Upper lobe of right lung (tissue), 1 donor: ENCODE measurements at places on chromosomes 4 and X.

DNA sequence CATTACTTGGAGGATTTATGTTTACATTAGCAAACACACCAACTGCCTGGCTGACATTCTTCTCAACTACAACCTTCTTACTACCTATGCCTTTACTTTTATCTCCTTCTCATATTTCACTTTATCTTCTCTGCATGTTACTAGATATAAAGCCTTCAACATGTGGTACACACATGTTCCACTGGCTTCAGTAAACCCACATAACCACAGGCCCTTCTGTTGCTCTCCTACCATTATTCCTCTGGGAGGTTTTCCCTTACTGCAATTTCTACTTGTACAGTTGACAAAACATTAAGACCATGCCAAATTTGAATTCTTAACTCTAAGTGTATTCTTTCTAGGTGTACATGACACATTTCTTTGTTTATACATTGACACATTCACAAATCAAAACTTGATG, 133.1 kb downstream of the ARAP2 start:
- DNase-seq: no peak

DNA sequence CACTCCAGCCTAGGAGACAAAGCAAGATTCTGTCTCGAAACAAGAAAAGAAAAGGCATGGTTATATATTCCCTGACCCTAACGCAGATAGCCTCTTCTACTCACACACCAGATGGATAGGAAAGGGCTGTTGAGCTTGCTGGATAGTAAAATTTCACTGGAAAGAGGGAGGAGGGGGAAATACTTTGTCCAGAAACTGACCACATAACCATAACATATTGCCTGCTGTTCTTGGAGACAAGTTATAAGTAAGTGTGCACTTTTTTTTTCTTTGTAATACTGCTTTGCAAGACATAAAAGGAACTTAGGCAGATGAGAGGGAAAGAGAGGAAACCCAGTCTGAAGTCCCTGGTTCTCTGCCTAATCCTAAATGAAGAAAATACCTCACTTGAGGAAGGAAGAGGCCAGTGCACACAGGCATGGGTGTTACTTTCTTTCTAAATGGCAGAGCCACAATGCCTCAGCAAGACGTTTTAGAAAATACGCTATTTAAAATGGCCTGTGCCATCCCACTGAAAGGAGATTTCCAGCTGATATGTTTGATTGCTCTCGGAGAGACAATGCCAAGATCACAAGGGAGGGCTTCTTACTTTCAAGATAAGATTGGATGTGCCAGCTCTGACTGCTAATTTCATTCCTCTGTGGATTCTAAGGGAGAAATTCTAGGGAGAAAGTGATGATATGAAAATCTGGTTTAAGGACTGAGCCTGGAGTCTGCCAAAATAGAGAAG, 140.6 kb downstream of the DCTD start:
- no peak for DNase-seq

DNA sequence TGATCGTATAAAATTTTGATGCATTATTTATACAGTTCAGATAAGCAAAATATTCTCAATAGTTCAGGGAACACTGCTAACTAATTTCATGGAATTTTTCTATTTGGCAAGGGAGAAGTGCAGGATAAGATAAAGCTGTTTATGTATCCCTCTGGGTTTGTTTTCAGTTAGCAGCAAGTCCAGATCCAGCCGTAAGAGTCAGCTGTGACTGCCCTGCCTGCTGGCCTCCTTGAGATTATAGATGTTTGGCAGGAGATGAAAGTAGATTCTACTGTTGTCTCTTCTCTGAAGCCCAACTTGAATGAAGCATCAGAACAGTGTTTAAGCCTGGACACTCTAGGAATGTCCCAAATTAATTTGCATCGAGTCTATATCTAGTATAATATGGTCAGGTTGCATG, 29.5 kb downstream of the ANTXR2 start:
- DNase-seq: no peak

DNA sequence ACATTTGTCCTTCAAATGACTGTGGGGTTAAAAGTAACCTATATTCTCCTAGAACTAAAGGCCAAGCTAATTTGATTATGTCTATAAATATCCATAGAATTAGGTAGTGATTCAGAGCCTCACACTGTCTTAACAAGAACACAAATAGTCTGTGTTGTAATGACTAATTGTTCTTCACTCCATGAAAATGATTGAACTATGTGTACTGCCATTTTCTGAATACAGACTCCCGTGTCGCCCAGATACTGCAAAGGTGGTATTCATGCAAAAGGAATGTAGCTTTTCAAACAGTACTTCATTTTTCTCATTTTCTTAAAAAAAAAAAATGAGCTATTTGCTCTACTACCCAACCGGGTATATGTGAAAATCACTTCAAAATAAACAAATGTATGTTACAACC, 11.3 kb upstream of the PHKA2 start:
- DNase-seq: no peak

DNA sequence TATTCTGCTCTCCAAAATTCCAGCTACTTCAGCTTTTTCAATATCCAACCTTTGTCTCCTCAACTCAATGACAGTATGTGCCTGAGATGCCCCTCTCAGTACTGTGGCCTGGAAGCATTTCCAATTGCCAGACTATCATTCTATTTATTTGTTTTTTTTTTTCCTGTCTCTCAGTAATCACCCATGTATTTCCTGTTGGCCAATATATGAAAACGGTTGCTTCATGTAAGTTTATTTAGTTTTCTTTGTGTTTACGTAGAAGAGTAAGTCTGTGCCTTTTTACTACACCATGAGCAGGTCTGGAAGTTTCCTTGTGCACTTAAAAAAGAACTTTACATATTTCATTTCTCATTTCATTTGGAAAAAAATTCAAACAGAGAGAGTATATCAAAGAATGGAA, 537.5 kb upstream of the SPANXN1 start:
- DNase-seq: no peak

- DNase-seq: no peak
These were observed 128.2 kb upstream of the INPP4B start for GRCh38 chr4:142974328-142974727.

DNA sequence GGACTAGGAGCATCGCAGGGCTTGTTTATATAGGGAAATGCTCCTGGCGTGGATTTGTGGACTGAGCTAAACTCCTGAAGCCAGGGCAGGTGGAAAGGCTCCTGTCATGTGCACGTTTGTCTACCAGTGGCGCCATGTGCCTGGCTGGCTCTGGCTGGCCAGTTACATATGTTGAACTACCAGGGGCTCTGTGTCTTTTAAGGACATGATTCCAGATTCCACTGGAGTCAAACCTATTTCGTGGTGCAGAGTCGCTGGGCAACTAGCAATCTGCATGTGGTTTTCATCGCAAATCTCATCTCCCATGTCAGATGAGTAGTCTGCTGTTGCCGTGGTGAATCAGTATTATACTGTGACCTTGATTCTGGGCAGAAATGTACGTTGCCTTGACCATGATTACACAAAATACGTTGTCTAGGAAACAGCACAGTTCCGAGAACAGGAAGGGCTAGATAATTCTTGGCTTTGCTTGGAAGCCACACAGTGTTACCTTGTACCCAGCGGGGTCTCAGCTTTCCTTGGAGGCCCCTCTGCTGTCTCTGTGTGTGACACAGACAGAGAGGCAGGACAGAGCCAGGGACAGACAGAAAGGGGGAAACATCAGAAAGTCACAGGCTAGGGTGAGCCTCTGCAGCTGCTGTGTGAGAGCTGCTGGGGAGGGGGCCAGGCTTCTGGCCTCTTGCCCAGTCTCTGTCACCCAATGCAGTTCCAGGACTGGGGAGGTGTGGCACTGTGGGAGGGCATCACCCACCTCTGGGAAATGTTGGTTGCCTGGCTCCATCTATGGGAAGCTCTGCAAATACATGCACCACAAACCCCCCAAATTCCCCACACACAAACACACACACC, 19.2 kb downstream of the PNMA6E start:
- no peak for DNase-seq

DNA sequence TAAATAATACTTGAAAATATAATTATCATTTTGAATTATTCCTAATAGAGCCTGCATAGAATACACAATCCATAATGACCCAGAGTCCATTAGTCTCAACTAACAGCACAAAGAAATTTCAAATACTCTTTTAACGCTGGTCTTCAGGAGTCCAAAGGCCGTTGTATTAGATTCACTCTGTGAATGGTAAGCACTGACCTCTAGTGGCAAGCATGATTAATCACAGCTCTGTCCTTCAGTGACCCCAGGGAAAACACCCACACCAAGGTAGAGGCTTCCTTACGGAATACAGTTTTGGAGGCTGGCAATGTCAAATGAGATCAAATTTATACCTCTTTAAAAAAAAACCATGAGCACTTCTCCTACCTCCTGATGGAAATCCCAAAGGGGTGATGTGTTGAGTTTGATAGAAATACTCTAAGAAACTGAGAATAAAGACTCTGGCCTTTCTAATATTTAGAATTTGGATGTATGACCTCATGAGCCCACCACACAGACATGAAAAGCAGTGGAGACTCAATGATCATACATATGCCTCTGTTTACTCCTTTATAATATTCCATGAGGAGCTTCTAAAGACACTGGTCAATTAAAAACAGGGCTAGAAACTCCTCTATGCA, 147.2 kb upstream of the DKK2 start:
- no peak for DNase-seq

GRCh38 chrX:24005028-24005427, 22.0 kb downstream of the KLHL15 start:
- no peak for DNase-seq

DNA sequence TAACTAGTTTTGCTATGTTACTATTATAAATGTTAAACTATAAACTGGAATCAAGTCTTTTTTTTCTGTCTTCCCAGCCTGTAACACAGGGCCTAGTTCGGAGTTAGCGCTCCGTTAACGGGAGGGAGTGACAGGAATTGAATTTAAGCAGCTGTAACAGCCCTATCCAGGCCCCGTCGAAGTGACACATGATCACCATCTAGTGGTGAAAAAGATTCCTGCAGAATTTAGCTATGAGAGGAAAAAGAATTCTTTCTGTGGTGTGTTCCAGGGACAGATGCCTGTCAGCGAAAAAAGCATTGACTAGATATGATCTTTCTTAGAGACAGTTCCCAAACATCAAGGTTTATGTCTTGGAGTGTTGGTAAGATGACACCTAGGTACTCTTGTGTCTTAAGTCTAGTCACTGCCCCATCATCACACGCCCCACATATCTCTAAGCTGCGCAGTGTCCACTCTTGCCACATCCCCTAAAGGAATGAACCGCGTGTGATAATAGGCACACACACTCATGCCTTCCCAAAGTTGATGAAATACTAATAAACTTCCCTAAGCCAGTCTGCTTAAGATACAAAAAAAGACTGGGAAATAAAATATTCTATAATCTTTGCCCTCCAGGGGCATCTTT, 2.1 kb downstream of the GAB3 start:
- DNase-seq: no peak

DNA sequence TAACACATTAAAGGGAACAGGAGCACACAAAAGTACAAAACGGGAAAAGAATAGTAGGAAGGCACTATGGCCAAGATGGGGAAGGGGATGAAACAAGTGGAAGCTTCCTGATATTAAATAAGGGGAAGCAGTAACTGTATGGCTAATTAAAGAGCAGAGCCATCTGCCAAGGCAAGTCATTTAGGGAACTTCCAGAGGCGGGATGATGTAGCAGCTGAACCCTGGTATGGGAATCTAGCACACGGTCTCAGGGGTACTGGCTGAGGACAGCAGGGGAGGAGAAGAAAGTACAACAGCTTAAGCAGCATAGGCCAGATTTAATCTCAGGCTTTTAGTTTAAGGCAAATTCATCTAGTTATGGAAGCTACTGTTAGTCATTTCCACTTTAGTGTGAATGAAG, 59.1 kb downstream of the IGFBP7 start:
- no peak for DNase-seq

DNA sequence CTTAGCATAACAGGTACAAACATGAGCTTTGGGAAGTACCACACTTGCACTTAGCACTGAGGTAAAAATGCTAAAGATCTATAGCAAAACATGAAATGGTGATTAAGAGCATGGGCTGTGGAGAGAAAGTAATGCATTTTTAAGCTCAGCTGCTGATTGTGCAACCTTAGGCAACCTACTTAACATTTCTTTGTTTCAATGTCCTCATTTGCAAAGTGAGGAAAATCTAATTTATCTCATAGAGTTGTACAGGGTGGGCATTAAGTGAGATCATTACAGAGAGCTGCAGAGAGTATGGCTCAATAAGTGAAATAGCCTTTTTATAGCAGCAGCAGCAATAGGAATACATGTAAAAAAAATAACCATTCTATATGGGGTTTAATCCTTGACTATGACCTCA, 87.0 kb downstream of the PAK3 start:
- no peak for DNase-seq

- no peak for DNase-seq
These were observed 916 bp upstream of the POU4F2 start for GRCh38 chr4:146637621-146638332.

DNA sequence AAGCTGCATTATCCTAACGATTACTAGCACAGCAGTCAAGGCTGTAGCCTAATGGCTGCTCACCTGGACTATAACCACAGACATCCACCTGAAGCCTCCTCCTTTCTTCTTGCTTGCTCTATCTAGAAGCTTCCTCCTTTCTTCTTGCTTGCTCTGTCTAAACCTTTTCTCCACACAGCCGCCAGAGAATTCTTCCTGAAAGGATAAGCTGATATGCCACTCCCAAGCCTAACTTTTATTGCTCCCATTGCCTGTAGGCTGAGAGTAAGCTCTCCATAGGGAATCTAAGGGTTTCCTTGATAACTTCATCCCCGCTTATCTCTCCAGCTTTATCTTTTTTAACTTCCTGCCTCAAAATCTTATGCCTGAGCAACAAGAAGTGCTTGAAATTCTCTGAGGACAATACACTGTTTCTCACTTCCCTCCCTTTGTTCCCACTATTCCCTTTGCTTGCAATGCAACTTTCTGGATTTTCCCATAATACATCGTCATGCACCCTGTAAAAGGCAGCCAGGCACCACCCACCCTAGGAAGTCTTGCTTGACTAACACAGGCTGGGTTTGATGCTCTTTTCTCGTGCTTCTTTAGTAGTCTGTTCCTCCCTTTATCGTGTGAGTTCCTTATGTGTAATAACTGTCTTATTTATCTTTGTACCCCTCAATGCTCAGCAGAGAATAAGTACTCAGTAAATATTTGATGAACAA, 1.4 kb upstream of the LRIT3 start:
- no peak for DNase-seq

- DNase-seq: no peak
These were observed 79.9 kb upstream of the MAP3K15 start for GRCh38 chrX:19595043-19595677.

- DNase-seq: no peak
These were observed 145.6 kb upstream of the SCML1 start for GRCh38 chrX:17591741-17592110.

GRCh38 chr4:8940792-8941491, 69.3 kb upstream of the HMX1 start:
- no peak for DNase-seq

DNA sequence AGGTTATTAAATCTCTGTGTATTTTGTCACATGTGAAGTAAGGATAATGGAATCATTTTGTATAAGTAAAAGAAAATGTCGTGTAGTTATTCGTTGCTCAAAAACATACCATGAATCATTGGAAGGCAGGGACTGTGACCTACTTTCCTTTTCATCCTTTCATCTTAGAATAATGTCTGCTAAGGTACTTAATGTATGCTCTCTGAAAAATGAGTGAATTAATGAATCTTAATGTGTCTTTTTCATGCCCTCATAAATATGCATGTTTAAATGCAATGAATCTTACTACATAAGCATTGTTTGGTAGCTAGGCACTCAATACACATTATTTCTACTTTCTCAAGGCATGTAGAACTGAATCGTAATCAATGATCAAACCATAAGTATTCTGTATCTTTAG, 343.9 kb downstream of the MAGEB5 start:
- DNase-seq: no peak

- no peak for DNase-seq
These were observed 2.2 kb downstream of the NMU start for GRCh38 chr4:55633903-55634302.
